ENCODE measurements at places on chromosomes 5 and 9.

DNA sequence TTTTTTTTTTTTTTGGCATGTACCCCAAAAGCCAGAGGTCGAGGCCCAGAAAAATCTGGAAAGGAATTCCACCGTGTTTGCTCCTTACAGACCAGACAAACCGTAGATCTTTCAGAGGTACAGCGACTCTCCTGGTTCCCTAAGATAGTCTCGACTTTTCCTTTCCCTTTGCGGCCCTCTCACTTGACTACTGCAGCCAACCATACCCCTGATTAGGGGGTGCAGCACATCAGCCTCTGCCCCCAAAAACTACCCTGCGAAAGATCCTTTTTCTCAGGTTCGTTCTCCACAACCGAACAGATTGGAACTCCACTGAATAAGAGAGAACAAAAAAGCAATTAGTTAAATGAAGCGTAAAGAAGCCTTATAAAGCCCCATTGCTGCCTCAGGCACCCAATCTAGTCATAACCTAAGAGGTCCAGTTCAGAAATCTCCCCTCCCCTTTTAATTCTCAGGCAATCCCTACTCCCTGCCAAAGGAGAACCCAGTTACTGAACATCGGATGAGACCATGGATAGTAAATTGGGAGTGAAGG lies 379 bp upstream of the TICAM2 start:
- DNase-seq: peak; percentile 15

- DNase-seq: peak; percentile 13
These were observed 260.9 kb upstream of the TUT7 start for GRCh38 chr9:86614871-86615849.

DNA sequence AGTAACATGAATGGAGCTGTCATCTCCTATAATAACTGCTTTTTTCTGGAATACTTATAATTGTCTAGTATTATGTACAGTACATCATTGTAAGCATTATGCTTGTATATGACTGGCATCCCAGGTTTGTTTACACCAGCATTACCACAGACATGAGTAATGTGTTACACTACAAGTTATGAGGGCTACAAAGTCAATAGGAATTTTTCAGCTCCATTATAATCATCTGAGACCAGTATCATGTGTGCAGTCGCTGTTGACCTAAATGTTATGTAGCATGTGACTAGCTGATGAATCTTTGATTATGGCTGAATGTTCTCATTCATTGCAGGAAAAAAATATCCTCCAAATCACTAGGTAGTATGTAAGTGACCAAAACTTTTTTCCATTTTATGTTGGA lies 2.2 kb downstream of the ZCCHC9 start:
- DNase-seq: peak; percentile 97

GRCh38 chr5:14900693-14901461 lies 29.3 kb upstream of the ANKH start:
- DNase-seq: peak; percentile 71

DNA sequence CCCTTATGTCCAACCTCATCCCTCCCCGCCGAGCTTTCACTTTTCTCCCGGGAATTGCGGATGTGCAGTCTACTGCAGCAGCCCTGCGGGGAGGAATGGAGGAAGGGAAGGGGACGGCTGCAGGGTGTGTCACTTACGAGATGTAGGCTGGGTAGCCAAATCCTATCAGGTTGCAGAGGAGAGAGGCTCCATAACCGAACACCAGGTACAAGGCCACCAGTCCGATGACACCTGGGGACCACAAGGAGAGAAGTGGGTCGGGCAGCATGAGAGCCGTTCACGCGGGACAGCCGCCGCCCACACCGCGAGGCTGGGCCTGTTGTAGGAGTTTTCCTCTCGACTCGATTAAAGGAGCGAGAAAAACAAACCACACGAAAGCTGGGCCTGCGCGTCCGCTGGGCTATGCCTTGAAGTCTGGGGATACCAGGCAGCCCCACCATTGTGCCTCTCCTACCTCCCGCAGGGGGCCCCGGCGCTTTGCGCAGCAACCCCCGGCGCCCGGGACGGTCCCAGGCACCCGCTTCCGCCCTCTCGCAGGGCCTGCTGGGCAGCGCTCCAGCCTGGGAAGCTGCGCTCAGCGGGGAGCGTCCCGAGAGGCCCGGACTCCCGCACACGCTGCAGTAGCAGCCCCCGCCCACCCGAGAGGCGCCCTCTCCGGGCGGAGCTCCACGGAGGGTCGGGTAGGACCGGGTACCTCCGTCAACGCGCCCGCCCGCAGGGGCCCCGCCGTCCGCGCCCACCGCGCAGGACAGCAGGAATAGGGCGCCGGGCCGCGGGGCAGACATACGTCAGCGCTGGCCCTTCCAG lies 798 bp downstream of the REEP5 start:
- DNase-seq: peak; percentile 55
